ENCODE measurements at places on chromosomes 5 and 9.

DNA sequence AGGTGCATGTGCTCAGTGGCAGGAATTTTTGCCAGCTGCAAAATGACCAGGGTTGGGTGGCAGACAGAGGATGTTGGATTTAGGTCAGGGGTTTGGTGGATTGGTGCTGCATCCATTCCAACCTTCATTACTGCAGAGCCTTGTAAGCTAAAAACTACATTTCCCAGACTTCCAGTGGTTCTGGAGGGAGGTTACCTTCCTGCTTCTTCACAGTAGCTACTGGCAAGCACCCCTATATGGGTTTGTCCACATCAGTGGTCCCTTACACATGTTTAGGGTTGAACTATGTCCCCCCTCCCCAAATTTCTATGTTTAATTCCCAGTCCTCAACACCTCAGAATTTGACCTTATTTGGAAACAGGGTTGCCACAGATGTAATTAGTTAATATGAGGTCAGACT, 20.7 kb upstream of the IL17B start:
- no peak for DNase-seq

DNA sequence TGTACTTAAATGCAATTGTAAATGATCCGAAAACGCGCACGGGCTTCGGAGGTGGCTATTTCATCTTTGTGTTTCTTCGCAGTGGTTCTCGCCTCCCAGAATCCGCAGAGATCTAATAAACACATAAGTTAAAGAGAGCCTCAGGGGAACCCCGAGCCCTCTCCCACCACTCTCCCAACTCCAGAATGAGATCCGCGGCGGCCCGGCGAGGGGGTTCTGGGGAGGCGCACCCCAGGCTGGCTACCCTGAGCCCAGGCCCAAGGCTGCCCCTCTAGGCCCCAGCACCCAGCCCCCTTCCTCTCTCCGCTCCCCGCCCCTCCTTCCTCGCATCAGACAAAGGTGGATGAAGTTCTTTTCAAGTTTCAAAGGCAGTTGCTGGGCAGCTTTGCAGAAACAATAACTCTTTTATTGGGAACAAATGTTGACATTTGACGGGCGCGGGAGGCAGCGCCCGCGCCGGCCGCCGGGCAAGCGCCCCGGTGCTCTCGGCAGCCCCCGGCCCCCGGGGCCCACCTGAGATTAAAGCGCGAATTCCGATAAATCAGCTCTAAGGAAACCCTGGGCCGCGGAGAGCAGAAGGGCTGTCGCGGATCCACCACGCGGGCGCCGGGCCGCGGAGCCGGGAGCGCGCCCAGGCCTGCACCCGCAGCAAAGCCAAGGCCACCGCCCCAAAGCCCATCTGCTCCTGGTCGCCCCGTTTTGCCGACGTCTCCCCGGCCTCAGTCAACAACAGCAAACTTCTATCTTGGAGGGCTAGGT, 8.4 kb downstream of the IRX2 start:
- DNase-seq: no peak

- DNase-seq: no peak
Measured at GRCh38 chr5:57779383-57780223, 297.0 kb upstream of the ACTBL2 start.

- DNase-seq: no peak
Measured at GRCh38 chr5:133756756-133757155, 144.4 kb upstream of the FSTL4 start.

DNA sequence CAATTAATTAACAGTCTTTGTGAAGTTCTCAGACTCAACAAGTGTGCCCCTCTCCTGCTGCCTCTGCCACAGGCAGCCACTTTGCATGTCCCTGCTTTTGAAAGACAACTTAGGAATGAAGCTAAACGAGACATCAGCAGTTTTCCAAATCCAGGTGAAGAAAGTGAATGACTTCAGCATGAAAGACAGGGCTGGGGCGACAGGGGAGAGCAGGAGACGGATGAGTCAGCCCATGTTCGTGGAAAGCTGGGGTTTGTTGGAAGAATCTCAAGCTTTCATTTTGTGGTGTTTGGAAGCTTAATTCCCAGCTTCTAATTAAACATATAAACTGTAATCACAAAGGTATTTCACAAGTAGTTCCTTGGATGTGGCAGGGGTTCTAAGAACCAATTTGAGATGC, 207.8 kb upstream of the MAP3K1 start:
- DNase-seq: no peak

GRCh38 chr5:78127875-78128274, 166.6 kb downstream of the AP3B1 start:
- no peak for DNase-seq

DNA sequence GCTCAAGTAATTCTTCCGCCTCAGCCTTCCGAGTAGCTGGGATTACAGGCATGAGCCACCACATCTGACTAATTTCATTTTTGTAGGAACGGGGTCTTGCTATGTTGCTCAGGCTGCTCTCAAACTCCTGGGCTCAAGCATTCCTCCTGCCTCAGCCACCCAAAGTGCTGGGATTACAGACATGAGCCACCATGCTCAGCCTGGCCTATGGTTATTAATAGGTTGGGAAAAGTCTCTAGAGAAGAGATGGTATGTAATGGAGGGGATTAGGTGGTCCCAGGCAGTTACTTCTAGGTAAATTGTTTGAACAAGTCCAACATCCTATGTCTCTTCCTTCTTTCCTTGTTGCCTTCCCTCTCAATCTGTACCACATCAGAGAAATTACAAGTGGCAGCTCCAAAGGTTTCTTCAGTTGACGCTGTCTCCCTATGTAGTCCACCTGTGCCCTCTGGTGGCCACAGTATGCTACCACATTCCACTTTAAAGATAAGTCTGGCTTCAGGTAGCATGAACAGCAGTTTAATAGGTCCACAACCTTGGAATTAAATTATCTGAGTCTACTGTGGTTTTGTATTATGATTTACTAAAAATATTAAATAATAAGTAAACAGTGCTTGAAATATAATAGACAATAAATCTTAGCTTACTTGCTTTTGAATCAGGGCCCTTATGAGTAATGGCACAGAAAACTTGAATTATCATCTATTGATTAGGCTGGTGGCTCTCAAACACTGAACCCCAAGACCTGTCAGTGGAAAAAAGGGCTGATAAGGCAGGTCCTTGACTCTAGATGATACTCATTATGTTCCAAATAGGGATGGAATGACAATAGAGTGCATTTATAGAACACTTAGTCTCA, 9.7 kb downstream of the TIGD6 start:
- peak; percentile 40 for DNase-seq

DNA sequence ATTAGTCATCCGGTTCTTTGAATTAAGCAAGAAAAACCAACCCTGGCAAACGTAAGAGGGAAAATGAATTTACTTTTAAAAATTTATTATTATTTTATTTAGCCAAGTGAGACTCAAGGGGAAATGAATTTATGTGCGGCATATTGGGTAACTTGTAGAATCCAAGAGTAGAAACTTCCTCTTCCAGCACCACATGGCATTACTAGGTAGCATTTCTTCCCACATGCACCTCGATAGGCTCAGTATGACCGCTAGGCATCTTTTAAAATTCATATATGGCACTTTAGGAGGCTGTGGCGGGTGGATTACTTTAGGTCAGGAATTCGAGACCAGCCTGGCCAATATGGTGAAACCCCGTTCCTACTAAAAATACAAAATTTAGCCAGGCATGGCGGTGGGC, 17.6 kb upstream of the MYO10 start:
- no peak for DNase-seq

GRCh38 chr9:83396342-83396741, 141.9 kb downstream of the FRMD3 start:
- DNase-seq: no peak

GRCh38 chr9:21465859-21466518, 16.1 kb downstream of the IFNE start:
- DNase-seq: no peak

DNA sequence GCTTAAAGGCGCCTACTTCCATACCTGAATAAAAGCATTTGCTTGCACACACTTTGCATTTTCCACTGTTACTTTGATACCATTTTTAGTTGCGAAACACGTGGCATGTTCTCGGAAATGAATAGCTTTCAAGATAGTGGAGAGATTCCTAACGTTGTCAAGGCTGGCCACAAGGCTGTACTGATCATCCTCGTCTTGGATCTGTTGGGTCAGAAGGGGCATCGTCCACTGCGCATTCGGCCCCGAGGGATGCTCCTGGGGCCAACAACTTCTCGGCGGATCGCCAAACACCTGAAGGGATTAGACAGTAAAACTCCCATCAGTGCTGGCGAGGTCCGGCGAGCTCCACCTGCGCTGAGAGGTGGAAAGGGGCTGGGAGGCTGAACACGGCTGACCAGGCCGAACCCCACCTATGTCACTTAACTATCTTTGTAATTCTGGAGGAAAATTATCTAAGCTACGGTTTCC, 599 bp downstream of the RAD1 start:
- no peak for DNase-seq

- DNase-seq: peak; percentile 24
Measured at GRCh38 chr5:43110606-43111170, 10.0 kb upstream of the ZNF131 start.

- no peak for DNase-seq
Measured at GRCh38 chr5:127335381-127335780, 44.8 kb downstream of the MEGF10 start.

Data from stimulated activated CD4-positive, alpha-beta T cell treated with anti-CD3 and anti-CD28 coated beads, TNF-alpha, amount 100 ng/mL, for 24 hours (primary cell).